IPS DF 6.9 (cell line): ENCODE measurements at places on chromosomes 12 and 14.
A peak's percentile ranks its signal among the peaks of the same experiment; 100 is the strongest.

- DNase-seq = no peak
Observed at GRCh38 chr12:7994731-7995205, 37.7 kb upstream of the FOXJ2 start.

DNA sequence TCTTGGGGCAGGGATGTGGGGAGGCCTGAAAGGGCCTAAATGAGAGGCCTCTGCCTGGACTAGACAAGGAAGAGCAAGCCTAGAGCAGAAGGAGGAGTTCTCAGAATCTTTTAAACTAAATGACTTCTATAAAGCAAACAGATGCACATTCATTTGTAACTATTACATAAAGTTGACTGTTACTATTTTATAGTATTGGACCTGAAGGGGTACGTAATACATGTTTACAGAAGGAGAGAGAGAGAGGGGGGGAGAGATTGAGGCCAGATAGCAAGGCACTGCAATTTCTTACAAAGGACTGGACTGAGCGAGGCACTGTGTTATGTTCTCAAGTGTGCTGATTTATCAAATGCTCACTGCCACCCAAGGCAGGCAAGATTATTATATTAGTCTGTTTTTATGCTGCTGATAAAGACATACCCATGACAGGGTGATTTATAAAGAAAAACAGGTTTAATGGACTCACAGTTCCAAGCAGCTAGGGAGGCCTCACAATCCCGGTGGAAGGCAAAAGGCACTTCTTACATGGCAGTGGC, 215.8 kb upstream of the NOS1 start:
- DNase-seq = no peak

GRCh38 chr12:12890543-12891079, 751 bp upstream of the GPRC5A start:
- DNase-seq = no peak

- DNase-seq = no peak
Observed at GRCh38 chr14:105413544-105413886, 6.1 kb upstream of the MTA1 start.

GRCh38 chr14:53751650-53752049, 205.0 kb downstream of the BMP4 start:
- no peak for DNase-seq

GRCh38 chr14:92900660-92901059, 22.3 kb upstream of the CHGA start:
- no peak for DNase-seq

GRCh38 chr14:33545696-33546095, 405.2 kb downstream of the EGLN3 start:
- no peak for DNase-seq

- DNase-seq = no peak
Observed at GRCh38 chr14:60133487-60133886, 31.7 kb downstream of the DHRS7 start.

GRCh38 chr14:68198713-68199495, 379.3 kb downstream of the RAD51B start:
- DNase-seq = no peak

GRCh38 chr14:52313903-52314594, at the start of gene PTGER2:
Gene PTGER2, plus strand, starts transcription at chr14:52314312. Its CDS starts 237 bp downstream, at chr14:52314549.
- DNase-seq = peak; percentile 16

- no peak for DNase-seq
Observed at GRCh38 chr12:56271031-56271430, 4.3 kb downstream of the COQ10A start.

GRCh38 chr14:91258011-91258618, 13.6 kb upstream of the GPR68 start:
- DNase-seq = no peak
